Activated CD4-positive, alpha-beta T cell treated with anti-CD3 and anti-CD28 coated beads, Interleukin-2, amount 50 U/mL, for 48 hours (primary cell): ENCODE measurements at places on chromosomes 5 and 9.

DNA sequence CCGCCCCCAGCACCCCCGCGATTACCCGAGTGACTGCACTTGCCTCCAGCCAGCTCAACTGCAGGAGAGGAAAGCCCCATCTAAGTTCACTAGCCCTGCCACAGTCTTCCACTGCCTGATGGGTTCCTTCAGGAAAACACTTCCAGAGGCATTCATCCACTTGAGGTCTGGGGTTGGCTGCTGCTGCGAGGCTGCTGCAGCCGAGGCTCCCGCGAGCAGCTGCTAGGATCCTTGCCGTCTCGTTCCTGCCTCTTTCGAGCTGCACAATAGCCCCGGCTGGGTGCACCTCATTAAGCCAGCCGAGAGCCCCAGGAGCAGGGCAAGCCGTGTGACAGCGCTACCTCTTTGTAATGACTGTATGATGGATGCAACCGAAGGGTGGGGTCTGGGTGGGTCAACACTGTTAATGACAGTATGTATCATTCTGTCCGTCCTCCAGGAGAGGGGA is 24.2 kb upstream of the ELAVL2 start:
- DNase-seq: no peak

DNA sequence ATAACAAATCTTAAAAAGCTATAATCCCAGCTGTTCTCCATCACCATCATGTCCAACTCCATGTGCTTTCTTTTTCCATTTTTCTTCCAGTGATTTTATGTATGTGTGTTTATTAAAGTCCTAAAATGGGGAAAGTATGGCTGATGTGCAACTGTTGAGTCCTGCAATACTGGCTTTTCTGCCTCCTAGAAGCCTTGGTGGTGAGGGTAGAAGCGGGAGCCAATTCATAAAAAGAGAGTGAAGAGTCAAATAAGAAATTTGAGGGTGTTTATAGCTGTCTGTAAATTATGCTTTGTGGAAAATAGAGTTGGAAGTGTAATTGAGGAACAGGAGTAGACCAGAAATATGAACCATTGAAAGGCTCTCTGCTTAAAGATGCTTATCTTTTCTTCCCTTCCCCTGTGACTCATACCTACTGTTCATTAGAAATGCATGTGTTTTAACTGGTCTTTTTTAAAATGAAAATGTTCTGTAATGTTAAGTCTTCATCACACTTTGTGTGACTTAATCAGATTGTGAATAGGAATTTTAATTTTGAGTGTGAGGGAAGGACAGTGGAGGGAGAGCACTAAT is 80.1 kb downstream of the ZCCHC7 start:
- no peak for DNase-seq

- no peak for DNase-seq
Observed at GRCh38 chr5:116359592-116359991, 215.0 kb downstream of the SEMA6A start.

DNA sequence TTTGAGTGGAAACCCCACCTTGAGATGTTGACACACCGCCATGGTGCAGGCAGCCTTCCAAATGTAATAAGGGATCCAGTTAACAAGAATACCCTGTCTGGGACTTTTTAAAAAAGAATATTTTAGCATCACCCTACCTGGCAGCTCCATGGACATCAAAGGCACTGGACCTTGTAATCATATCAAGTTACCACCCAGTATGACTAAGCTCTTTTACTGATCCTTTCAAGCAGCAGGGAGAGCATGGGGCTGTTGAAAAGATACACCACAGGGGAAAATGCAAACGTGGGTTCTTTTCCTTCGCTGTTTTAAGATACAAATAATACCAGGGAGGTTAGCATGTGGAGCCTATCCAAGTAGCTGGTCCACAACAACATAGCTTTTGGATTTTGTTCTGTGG is 211.2 kb downstream of the SAXO1 start:
- no peak for DNase-seq

- DNase-seq: no peak
Observed at GRCh38 chr5:107294211-107294550, 376.6 kb downstream of the EFNA5 start.

DNA sequence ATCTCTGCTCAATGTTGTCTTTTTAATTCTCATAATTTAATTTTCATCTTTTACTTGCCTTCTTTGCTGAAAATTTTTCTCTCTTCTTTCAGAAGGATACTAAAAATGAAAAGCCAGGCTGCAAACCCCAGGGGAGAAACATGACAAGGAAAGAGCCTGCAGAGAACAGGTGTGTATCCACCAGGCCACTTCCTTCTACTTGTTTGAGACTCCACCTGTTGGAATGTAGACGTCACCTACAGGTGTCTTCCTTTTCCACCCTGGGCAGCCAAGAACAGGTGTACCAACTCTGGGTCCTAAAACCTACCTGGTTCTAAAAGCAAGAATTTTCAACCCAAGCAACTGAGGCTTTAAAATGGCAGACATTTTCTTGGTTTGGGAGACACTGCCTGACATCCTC is 166.8 kb downstream of the ATP10B start:
- DNase-seq: no peak

DNA sequence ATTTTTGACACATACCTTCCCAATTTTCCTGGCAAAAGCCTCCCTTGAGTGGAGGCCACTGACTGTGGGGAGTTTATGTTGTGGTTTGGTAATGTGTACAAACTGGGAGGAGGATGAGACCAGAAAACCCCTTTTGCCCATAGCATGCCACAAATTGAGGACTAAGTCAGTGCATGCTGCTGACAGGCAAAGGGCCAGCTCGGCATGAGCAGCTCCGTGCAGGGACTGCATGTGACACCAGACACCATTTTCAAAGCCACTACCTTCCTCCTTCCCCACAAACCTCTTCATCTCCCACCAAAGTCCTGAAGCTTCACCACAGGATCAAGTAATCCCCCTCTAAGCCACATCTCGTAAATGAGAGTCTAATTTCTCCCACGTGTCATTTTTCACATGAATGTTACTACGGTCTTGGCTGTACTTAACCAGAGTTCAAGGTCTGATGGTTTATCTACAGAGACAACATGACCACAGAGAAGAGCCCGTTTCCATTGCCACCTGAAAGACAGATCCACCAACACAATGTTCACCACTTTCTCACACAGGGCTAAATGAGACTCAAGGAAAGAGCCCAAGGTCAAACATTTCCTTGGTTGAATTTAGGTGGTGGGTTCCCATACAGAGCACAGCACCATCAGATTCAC is 106.5 kb downstream of the NFIB start:
- DNase-seq: no peak

- DNase-seq: no peak
Observed at GRCh38 chr5:51395245-51395644, 12.0 kb downstream of the ISL1 start.

DNA sequence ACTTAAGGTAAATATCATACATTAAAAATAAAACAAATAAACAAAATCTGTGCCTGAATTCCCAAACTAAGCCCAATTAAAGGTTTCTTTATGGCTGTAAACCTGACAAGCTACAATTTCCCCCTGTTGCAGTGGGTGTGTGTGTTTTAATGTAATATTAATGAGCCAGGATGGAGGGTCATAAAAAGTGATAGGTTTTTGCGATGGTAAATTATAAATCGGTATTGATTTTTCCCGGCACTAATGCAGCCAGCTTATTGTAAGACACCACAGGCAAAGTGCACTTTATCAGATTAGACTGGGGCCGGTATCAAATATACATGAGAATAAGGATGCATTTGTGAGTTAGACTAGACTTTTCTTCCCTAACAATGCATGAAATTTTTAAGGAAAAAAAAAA is 120.4 kb downstream of the EBF1 start:
- DNase-seq: no peak

GRCh38 chr5:1524481-1524798 is 680 bp upstream of the LPCAT1 start:
- no peak for DNase-seq

DNA sequence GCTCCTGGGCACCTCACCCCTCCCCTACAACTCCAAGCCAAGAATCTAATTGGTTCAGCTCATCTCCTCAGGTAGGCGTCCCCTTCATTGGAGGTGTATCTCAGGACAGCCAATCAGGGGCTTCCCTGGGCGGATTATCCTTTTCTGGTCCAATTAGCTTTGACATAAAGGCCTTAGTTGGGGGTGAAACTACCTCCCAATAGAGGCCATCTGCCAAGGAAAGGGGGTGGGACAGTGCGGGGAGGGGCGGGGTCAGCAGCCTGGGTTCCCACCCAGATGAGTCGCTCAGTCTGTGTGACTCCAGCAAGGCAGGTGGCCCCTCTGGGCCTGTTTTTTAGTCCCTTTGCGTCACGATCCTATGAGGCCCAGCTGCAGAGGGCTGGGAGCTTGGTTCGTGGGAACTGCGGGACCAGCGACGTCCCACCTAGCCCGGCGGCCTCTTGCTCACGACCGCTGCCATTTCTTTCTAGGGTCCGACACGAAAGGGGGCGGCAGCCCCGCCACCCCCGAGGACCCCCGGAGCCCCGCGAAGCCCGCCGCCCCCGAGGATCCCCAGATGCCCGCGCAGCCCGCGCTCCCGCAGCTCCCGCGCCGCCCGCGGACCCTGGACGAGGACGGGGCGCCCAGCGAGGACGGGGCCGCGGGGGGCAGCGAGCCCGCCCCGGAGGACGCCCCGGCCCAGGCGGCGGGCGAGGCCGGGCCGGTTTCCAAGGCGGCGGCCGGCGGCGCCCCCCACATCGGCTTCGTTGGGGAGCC is 8.9 kb downstream of the PRRT1B start:
- no peak for DNase-seq

DNA sequence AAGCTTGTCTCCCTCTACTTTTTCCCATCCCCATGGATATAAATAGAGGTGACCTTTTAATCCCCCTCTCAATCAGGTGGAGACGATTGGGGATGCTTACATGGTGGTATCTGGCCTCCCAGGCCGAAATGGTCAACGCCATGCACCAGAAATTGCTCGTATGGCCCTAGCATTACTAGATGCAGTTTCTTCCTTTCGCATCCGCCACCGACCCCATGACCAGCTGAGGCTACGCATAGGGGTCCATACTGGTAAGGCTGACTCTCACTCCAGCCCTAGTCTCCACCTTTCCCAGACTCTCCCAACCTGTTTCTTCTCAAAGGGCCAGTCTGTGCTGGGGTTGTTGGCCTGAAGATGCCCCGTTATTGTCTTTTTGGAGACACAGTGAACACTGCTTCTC is 3.6 kb downstream of the SPAG8 start:
- DNase-seq: no peak

DNA sequence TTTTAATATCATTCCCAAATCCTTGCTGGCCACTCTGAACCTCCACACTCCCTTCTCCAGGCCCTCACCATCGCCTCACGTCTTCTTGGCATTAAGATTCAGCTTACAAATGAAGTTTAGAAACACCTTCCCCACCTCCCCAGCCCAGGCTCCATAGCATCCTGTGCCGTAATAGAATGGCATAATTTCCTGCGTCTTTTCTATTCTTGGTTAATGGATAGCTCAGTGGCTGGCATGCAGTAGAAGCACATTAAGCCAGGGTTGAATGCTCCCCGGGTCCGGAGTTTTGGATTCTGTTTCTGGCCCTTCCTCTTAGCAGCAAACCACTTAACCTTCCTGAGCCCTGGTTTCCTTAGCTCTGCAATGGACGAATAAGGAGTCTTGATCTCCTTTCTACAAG is 13.8 kb downstream of the WWC1 start:
- no peak for DNase-seq

- DNase-seq: no peak
Observed at GRCh38 chr9:127884976-127885490, 7.6 kb upstream of the AK1 start.

DNA sequence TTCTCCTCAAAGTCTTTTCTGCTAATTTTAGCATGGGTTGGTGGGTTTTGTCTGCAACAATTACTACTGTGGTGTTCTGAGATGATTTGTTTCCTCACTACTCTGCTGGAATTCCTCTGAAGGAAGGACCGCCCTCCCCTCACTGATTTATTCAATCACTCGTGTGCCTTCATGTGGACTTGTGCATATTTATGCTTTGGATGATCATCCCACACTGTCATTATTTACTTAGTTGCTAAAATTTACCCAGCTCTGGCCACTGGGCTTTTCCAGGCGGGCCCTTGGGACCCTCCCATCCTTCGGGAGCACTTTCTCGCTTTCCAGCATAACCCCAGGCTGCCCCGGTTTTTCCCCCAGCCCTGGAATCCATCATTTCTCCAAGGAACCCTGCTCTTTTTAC is 41.7 kb upstream of the NKD2 start:
- no peak for DNase-seq

DNA sequence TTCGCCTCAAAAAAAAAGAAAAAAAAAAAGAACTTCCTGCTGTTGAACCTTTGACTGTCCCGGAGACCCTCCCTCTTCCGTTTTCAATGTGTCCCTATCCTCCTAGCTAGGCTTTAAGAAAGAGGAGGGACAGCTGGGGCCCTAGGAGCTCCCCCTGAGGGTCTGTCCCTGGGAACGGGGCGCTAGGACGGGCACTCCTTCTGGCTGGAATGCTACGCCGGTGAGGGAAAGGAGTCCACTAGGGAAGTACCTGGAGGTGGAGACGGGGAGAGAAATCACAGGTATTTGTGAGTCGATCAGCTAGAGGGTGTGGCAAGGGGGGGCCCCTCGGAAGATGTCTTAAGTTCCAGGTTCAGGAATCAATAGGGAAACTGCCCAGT is 4.6 kb downstream of the SIT1 start:
- DNase-seq: no peak

- no peak for DNase-seq
Observed at GRCh38 chr5:138719811-138720210, 33.4 kb upstream of the CTNNA1 start.

- no peak for DNase-seq
Observed at GRCh38 chr5:81428861-81429260, 34.9 kb upstream of the ACOT12 start.

- no peak for DNase-seq
Observed at GRCh38 chr9:114289106-114289505, 33.8 kb upstream of the ORM1 start.

- DNase-seq: no peak
Observed at GRCh38 chr9:34049630-34050384, 1.1 kb upstream of the UBAP2 start.

- no peak for DNase-seq
Observed at GRCh38 chr5:124043456-124043855, 531.5 kb downstream of the CSNK1G3 start.

DNA sequence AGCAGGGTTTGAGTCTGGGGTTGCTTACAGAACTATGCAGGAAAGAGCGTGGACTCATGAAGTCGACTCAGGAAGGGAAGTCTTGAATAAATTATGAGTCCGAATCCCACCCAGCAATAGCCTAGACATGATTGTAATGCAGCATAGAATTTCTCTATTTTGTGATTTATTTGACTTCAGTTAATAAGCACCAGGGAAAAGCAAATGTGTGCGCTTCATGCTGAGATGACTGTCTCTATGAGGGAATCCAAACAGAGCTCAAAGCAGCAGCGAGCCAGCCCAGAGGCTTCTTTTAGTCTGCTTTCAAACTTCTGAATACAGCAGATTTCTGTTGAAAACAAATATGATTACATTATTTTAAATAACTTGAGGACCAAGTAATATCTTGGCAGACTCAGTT is 188.0 kb downstream of the SEMA6A start:
- no peak for DNase-seq
